ENCODE measurements at places on chromosomes 16 and 17. TPM values are rescaled to one million over a fixed set of nuclear protein-coding genes. Genes with fewer than 3 reads are reported as not detected.

KCNJ12 gene
- under 0.01 TPM for total RNA-seq

EVPLL gene
- total RNA-seq, result not detected

GFAP gene
- 0.12 TPM for total RNA-seq

KARS1 gene
- total RNA-seq, result 202 TPM

SLC2A4 gene
- total RNA-seq, result under 0.01 TPM

PDIA2 gene
- 0.12 TPM for total RNA-seq

GPR142 gene
- total RNA-seq, result not detected

RNF157 gene
- 0.75 TPM for total RNA-seq

TUBD1 gene
- 5.2 TPM for total RNA-seq

MFAP4 gene
- 4.8 TPM for total RNA-seq

SOX15 gene
- total RNA-seq, result 0.12 TPM

PDP2 gene
- total RNA-seq, result 17.1 TPM

FAM20A gene
- total RNA-seq, result 12.2 TPM

IRX5 gene
- total RNA-seq, result not detected

KRT38 gene
- under 0.01 TPM for total RNA-seq

KRTAP4-3 gene
- total RNA-seq, result not detected

TNFRSF17 gene
- total RNA-seq, result not detected

RBL2 gene
- 56.1 TPM for total RNA-seq

TVP23A gene
- total RNA-seq, result not detected

E2F4 gene
- total RNA-seq, result 61.1 TPM

OR4D1 gene
- total RNA-seq, result not detected

TBC1D26 gene
- under 0.01 TPM for total RNA-seq

TBC1D3C gene
- total RNA-seq, result not detected

UTS2R gene
- total RNA-seq, result not detected

HSD17B2 gene
- total RNA-seq, result not detected

RGS9 gene
- 2.2 TPM for total RNA-seq

KRT40 gene
- not detected for total RNA-seq

CCL17 gene
- total RNA-seq, result not detected

CTCF gene
- total RNA-seq, result 20.5 TPM

PRSS53 gene
- total RNA-seq, result 2.7 TPM

TPSD1 gene
- not detected for total RNA-seq

RMI2 gene
- 19.4 TPM for total RNA-seq

All from uterine smooth muscle cell (primary cell).